ENCODE measurements at places on chromosomes 1 and 21. TPM values are rescaled to one million over a fixed set of nuclear protein-coding genes. Genes with fewer than 3 reads are reported as not detected.

Gene HPDL
- total RNA-seq: 0.79 TPM

Gene RFX5
- total RNA-seq: 94.0 TPM

DNA sequence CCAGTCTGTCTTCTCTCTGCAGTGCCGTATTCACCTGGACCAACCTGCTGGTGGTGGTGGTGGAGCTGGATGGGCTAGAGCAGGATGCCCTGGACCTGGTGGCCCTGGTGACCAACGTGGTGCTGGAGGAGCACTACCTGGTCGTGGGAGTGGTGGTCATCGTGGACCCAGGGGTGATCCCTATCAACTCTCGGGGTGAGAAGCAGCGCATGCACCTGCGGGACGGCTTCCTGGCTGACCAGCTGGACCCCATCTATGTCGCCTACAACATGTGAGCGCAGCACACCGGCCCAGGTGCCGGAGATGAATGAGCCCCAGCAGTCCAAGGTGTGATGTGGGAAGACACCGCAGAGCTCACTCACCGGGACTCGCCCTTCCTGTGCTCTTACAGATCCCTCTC, 37.5 kb downstream of the S100B start:
- H3K36me3 ChIP-seq: peaks cover 100% of the 10 kb centered on the region
- H3K27ac ChIP-seq: no peak overlapping the region
- no peak for DNase-seq
- no peaks in the 10 kb centered on the region for H3K27me3 ChIP-seq
- no peaks in the 10 kb centered on the region for H3K4me1 ChIP-seq

Gene HLX
- 19.4 TPM for total RNA-seq

DNA sequence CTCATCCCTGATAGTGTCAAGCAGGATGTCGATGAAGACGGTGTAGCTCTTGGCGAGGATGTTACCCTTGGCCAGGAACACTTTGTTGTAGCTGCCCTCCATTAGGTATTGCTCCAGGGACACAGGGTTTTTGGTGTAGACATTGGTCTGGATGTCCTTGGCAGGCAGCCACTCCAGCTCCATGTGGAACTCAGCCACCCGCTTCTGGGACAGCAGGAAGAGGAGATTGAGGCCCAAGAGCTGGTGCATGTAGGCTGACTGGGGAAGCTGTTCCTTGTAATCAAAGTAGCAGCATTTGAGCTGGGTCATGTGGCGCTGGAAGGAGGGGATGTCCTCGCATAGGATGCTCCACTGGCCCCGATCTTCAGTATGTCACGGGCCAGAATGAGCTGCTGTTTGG, 9.5 kb downstream of the IL6R start:
- peaks cover 82% of the 10 kb centered on the region for H3K4me1 ChIP-seq
- H3K36me3 ChIP-seq: no peaks in the 10 kb centered on the region
- no peak overlapping the region for H3K27ac ChIP-seq
- no peak for DNase-seq

Gene RTCA
- total RNA-seq: 33.1 TPM

Gene PSMA5
- total RNA-seq: 29.9 TPM

Gene ADAM30
- total RNA-seq: not detected
